Colonic mucosa (tissue), 4 donors: ENCODE measurements at places on chromosomes 5 and 9. TPM values are rescaled to one million over a fixed set of nuclear protein-coding genes. Genes with fewer than 3 reads are reported as not detected.

The CTXN3 gene
- not detected for total RNA-seq

The LRRC19 gene
- total RNA-seq: 48.9 TPM

The MTRR gene
- total RNA-seq: 29.8 TPM

DNA sequence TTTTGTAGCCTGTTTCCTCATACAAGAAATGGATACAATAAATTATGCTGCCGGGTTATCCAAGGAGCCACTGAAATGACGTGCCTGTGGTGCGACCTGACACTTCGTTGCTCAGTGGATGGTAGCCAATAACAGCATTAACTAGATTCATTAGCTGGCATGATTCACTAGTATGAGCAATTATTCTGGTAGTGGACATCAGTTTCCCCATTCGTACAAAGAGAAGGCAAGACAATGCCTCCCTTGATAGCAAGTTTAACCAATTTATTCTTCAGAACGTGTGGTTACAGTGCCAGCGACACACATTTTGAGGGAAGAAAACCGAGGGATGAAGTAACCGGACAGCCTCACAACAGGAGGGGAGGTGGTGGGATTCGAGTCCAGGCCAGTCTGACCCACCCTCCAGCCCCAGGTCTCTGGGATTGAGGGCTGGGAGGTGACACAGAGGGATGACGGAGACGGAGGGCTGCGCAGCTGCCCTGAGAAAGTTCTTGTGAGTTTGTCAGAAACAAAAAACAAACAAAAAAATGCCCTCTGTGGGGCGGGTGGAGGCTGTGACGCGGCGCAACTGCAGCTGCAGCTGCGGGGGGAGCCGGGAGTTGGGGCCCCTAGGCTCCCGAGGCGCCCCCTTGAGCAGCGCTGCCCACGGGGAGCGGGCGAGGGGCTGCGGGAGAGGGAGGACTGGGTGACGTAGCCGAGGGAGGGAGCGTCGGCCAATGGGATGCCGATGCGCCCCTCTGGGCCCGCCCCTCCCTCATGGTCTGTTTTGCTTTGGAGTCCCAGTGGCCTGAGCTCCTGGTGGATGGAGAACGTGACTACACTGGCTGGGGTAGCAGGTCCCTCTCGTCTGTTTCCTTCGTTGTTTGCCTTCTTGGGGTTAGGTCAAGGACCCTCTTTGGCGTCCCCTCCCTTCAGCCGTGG lies 10.9 kb downstream of the LHX2 start:
- DNase-seq: no peak
- H3K4me3 ChIP-seq: no peak overlapping the region
- H3K36me3 ChIP-seq: no peaks in the 10 kb centered on the region
- peaks cover 9% of the 10 kb centered on the region for H3K4me1 ChIP-seq
- peaks cover 66% of the 10 kb centered on the region for H3K27me3 ChIP-seq
- no peak overlapping the region for H3K27ac ChIP-seq

GRCh38 chr9:34630402-34631154 lies 1.7 kb upstream of the ARID3C start:
- no peak overlapping the region for H3K4me3 ChIP-seq
- peaks cover 45% of the 10 kb centered on the region for H3K27me3 ChIP-seq
- H3K27ac ChIP-seq: no peak overlapping the region
- H3K4me1 ChIP-seq: no peaks in the 10 kb centered on the region
- no peak for DNase-seq

- H3K27ac ChIP-seq: no peak overlapping the region
- no peaks in the 10 kb centered on the region for H3K27me3 ChIP-seq
- H3K36me3 ChIP-seq: no peaks in the 10 kb centered on the region
- DNase-seq: no peak
Measured at GRCh38 chr5:33657804-33658440, 217.2 kb downstream of the TARS1 start.

DNA sequence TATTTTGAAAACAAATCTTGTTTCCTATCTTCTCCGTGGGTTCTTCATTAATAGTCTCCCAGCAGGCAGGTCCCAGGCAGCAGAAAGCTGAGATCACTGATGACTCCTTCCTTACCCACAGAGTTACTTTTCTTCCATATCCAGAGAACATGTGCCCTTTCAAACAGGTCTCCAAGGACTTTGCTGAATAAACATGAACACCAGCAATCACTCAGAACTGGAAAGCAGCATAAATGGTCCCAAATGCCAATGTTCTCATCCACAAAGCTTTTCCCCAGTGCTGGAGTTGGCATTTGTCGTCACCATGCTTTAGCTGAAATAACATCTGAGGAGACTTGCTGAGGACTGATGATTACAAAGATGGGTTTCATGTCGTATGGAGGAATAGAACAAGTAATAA lies 134.0 kb downstream of the YIPF5 start:
- no peak overlapping the region for H3K4me3 ChIP-seq
- no peaks in the 10 kb centered on the region for H3K36me3 ChIP-seq
- H3K27me3 ChIP-seq: no peaks in the 10 kb centered on the region
- no peak overlapping the region for H3K27ac ChIP-seq
- no peaks in the 10 kb centered on the region for H3K4me1 ChIP-seq

DNA sequence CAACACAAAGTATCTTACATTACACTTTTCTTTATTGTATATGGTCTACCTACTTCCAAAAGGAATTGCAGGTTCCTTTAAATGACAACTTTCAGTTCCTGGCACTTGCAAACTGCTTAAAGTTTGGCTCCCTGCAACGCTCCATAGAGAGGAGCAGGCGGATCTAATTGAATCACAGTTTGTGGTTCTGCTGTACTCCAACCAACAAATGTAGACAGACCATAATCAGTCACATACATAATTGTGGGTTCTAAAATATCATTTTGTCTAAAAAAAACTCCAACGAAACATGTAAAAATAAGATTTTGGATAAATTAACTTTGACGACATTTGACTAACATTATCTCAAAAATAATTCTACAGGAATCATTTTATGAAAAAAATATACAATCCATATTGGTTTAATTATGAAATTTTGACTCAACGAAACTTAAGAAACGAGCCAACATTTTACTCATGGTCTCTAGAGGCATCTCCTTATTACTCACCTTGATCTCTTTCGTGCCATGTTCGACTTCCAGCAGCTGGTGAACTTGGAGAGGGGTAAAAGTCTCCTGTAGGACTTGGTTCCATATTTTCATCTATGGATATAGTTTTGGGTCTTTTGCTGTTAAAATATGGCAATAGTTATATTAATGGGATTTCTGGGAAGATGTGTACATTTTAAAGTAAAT lies 167.6 kb downstream of the NFIB start:
- no peaks in the 10 kb centered on the region for H3K4me1 ChIP-seq
- H3K4me3 ChIP-seq: no peak overlapping the region
- H3K36me3 ChIP-seq: no peaks in the 10 kb centered on the region
- no peaks in the 10 kb centered on the region for H3K27me3 ChIP-seq
- DNase-seq: no peak

DNA sequence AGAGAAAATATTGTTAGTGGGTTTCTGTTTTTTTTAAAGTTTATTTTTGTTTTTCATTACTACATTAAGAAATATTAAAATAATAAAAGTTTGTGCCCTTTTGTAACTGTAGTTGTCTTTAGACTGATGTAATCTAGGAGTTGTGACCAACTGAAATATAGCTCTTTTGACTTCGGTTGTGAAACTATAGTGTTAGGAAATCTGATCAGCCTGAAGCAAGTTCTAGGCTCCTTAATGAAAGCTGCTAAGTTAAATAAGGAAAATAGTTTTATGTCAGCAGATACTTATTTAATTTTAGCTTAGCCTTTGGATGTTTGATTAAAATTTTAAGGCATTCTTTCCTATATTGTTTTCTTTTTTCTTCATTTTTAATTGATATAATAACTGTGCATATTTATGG lies 14.2 kb downstream of the AP3S1 start:
- H3K4me3 ChIP-seq: no peak overlapping the region
- no peak overlapping the region for H3K27ac ChIP-seq
- no peak for DNase-seq
- H3K36me3 ChIP-seq: no peaks in the 10 kb centered on the region

DNA sequence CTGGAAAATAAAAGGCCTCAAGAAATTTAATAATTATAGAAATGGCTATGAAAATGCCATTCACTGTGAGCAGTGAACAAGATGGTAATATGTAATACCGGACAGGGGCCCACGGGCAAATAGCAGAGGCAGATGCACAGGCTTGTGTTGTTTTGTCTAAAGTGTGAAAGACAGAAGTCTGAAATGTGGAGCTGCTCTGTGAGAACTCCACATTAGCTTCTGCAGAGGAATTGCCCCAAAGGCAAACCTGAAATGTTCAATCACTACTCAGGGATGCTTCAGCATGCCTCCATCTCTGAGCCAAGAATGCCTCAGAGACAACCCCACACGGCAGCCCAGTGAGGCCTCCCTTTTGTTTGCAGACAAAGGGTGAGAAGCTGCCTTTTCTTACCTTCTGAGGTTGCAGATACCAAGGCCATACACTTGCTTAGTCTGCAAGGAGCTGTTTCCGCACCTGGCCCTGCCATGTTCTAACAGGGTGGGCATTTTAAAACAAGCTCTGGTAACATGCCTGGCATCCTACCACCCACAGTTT lies 124.3 kb upstream of the CXCL14 start:
- H3K36me3 ChIP-seq: no peaks in the 10 kb centered on the region
- H3K4me3 ChIP-seq: no peak overlapping the region
- peaks cover 3% of the 10 kb centered on the region for H3K4me1 ChIP-seq
- H3K27me3 ChIP-seq: no peaks in the 10 kb centered on the region
- no peak overlapping the region for H3K27ac ChIP-seq

- no peaks in the 10 kb centered on the region for H3K27me3 ChIP-seq
- no peak overlapping the region for H3K27ac ChIP-seq
- no peak overlapping the region for H3K4me3 ChIP-seq
Measured at GRCh38 chr5:9452181-9452580, 93.7 kb downstream of the SEMA5A start.

DNA sequence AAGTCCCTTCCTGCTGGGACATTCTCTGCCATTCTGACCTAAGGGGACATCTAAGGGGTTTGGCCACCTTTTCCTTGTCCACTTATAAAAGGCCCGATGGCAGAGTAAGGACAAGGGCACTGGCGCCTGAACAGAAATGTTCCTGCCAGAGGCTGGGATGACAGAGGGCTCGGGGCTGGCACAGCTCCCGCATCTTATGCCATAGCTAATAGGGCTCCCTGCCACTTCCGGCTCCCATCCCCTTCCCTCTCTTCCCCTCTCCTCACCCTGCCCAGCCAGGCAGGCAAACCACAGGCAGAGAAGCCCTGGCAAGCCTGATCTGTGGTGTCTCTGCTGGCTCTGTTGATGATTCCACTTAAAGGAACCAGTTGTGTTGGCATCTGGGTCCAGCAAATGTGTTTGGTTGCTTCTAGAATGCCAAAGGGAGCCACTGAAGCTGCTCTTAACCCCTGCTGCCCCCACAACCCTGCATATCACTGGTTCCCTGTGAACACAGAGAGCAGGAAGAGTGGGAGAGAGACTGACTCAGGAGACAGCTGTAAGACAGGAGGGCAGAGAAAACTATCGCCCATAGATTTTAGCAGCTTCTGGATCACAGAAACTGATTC lies 18.4 kb upstream of the ADRA1B start:
- DNase-seq: no peak
- H3K36me3 ChIP-seq: no peaks in the 10 kb centered on the region
- H3K27me3 ChIP-seq: no peaks in the 10 kb centered on the region
- H3K4me1 ChIP-seq: no peaks in the 10 kb centered on the region
- no peak overlapping the region for H3K27ac ChIP-seq

DNA sequence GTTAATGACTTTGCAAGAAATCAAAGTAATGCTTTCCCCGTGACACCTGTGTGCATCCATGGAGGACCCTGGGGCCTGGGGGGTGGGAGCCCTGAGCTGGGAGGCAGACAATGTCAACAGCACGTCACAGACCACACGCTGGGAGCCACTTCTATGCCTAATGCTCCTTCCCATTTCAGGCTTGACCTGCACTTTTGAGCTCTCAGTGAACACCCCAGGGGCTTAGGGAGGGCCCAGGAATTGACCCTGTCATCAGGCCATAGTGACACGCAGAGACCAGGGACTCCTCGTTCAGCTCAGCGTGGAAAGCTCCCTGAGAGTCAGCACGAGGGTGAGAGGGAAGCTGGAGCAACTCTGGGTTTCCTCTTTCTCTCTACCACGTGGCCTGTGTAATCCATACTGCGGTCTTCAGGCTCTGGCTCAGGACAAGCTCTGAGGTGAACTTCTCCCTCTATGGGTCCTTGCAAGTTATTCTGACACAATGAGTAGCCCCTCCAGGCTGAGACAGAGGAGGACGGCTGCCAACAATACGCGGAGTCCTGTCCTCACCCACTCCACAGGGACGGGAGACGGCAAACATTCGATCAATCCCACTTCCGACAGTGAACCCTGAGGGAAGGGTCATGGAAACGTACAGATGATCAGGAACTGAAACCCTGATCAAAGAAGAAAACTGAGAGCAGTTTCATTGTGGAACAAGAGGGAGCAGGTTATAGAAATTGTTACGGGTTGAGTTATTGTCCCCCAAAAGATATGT lies 130.8 kb upstream of the IRX4 start:
- H3K27ac ChIP-seq: no peak overlapping the region
- DNase-seq: no peak
- no peaks in the 10 kb centered on the region for H3K36me3 ChIP-seq
- no peaks in the 10 kb centered on the region for H3K27me3 ChIP-seq
- no peak overlapping the region for H3K4me3 ChIP-seq

GRCh38 chr9:135226369-135227050 lies 139.0 kb downstream of the OLFM1 start:
- no peaks in the 10 kb centered on the region for H3K4me1 ChIP-seq
- no peak overlapping the region for H3K4me3 ChIP-seq
- no peak for DNase-seq
- H3K27ac ChIP-seq: no peak overlapping the region
- no peaks in the 10 kb centered on the region for H3K36me3 ChIP-seq

GRCh38 chr5:178428341-178429155 lies 161.6 kb downstream of the COL23A1 start:
- H3K4me1 ChIP-seq: no peaks in the 10 kb centered on the region
- no peaks in the 10 kb centered on the region for H3K36me3 ChIP-seq
- no peak for DNase-seq

DNA sequence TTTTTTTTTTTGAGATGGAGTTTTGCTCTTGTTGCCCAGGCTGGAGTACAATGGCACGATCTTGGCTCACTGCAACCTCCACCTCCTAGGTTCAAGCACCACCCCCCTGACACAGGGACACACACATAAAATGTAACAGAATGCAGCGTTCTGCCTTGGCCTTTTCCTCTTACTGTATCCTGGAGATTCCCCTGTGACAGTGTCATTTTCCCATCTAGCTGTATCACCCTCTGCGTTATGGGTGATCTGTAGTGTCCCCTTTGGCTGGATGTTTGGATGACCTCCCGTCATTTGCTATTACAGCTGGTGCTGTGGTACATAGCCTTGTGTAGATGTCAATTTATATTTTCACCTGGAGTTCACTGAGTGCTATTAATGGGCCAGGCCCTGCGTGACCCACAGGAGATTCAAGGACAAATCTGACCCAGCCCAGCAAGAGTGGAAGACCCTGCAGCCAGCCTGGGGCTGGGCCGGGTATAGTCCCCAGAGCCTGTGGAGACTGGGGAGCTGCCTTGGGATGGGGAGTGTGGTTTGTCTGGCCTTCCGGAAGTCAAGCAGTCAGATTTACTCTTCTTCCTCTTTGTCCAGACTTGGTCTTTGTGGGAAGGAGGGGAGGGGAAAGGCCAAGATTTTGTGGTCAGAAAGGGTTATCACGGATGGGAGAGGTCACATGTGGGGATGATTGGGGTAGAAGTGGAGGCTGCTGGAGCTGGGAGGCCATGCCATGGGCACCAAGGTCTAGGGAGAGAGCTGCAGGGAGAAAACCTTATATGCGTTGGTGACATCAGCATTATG lies 43.6 kb downstream of the ERGIC1 start:
- H3K27ac ChIP-seq: no peak overlapping the region
- no peak for DNase-seq
- no peaks in the 10 kb centered on the region for H3K27me3 ChIP-seq
- no peaks in the 10 kb centered on the region for H3K36me3 ChIP-seq
- H3K4me3 ChIP-seq: no peak overlapping the region
